G401 (cell line): ENCODE measurements at places on chromosomes 1 and 21.

GRCh38 chr1:63322944-63323864, 837 bp downstream of the FOXD3 start:
- DNase-seq: no peak

- DNase-seq: no peak
Observed at GRCh38 chr1:221074332-221074731, 195.1 kb downstream of the HLX start.

DNA sequence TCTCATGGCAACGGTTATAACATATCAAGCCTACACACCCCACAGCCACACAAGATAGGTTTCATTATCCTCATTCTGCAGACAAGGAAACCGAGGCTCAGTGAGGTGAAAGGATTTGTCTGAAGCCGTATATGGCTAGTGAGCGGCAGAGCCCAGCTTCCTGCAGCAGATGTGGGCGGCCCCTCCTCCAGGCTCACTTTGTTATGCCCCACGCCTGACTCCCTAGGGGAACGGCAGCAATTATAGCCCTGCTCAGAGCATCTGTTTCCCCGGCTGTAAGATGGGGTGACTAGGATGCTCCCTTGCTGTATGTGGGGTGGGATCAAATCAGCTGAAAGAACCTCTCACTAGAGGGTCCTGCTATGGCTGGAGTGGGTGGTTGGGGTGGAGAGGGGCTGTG, 22.1 kb downstream of the GRHL3 start:
- DNase-seq: no peak

- no peak for DNase-seq
Observed at GRCh38 chr21:46181953-46182547, 2.2 kb downstream of the SPATC1L start.

DNA sequence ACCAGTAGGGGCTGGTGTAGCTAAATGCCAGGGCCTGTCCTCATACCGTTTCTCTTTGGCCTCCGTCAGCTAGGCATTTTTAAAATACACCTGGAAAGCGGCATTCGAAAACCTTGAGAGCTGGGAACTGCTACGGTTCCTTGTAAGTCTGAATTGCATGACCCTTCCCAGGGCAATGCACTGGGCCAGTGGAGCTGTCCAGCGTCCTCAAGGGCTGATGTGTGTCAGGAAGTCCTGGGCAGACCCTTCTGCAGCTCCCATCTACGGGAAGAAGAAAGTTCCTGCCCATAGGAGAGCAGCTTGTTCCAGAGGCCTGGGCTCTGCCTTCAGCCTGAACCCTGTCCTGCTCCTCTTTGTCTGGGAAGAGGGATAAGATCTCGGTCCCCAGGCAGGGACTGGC, 34.1 kb downstream of the UBASH3A start:
- no peak for DNase-seq

DNA sequence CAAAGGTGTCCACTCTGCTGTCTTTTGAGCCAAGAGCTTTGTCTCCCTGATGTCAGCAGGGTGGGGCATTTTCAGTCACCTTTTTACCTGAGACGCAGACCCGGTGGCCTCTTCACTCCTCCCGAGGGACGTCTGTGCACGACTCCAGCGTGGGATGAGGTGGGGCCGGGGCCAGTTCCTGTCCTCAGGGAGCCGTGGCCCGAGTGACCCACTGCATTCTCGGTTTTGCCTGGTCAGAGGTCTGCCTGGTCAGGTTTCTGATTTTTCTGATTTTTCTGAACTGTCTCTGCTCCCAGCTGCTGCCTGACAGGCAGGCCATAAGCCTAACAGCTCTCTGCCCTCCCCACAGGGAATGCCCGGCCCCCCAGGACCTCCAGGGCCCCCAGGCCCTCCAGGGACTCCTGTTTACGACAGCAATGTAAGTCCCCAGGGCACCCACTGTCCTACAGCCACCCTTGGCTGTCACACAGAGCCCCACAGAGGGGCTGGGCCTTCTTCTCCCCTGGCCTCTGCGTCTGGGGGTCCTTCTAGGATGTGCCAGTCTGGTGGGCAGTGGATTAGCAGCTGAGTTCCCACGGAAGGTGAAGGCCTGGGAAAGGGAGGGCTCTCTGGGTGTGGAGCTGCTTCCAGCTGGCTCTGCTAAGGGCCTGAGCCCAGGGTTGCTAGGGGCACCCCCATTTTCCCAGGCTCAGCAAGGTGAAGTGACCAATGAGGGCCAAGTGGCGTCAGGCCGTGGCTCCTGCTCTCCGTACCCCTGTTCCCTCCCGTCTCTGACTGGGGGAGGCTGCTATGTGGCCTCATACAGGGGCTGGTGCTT, 45.9 kb downstream of the SLC19A1 start:
- no peak for DNase-seq

- DNase-seq: no peak
Observed at GRCh38 chr1:50422946-50423669, at the start of gene DMRTA2. Gene DMRTA2 (minus strand): TSS chr1:50423443. CDS start chr1:50421536, 1,907 bp downstream.

DNA sequence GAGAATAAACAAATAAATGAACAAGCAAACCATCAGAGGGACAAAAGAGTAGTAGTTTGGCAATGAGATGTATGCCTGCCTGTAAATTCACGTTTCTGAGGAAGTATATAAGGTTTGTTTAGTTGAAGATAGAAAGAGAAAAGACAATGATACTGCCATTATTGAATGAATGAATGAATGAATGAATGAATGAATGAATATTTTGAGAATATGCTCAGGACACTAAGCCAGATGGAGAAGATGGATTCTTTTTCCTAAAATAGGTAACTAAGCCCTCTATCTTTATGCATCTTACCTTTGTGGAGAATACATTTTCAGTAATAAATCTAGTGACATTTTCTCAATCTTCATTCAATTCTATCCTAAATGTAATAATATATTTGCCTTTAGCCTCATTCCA, 49.4 kb downstream of the SLC35A3 start:
- DNase-seq: no peak

DNA sequence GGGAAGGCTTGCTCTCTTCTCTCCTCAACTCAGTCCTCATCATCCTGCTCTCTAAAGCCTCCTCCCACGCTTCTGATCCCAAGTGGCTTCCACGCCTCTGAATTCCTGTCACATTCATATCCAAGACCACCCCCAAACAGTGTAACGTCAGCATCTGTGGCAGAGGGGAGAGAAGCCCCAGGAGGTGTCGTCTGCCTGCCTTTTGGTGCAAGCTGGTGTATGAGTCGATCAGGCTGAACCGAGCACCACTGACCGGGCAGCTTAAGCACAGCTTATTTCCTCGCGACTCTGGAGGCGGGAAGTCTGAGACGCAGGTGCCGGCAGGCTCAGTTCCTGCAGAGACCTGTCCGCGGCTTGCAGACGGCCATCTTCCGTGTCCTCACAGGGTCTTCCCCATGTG, 123.8 kb upstream of the RAB4A start:
- DNase-seq: no peak

DNA sequence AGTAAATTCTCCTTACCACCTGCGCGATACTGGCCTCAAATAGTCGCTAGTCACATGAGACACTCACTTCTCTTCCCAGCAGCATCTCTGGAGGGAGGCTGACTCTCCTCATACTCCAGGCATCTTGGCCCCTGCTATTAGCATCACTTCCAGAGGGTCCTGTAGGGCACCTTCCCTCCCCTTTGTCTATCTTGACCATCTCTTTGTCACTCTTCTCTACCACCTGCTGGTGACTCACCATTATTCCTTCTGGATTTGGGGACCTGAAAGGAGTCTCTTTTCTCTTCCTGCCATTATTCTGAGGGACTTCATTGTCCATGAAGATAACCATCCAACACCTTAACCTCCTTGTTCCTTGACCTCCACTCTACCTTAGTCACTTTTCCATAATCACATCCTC, 31.7 kb upstream of the GPR37L1 start:
- no peak for DNase-seq

DNA sequence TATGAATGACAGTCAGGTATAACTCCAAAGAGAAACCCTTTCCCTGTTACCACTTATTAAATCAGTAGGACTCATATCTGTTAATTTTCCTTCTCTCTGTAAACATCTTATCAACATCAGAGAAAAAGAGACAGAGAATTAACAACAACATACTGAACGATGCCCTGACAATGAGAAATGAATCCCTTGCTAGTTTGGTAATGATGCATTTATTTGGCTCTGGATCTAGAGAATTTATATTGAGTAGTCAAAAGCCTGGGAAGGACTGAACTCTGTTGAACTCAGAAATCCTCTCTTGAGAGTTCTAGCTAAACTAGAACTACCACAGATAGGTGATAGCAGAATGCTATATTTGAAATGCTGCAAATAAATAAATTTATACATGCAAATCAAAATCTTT, 325.6 kb downstream of the DISC1 start:
- DNase-seq: no peak
